Sigmoid colon (tissue), 7 donors: ENCODE measurements at places on chromosomes 5 and 9. TPM values are rescaled to one million over a fixed set of nuclear protein-coding genes. Genes with fewer than 3 reads are reported as not detected.
A peak's percentile ranks its signal among the peaks of the same experiment; 100 is the strongest.

GRCh38 chr9:125745018-125745417 lies 2.2 kb upstream of the PBX3 start:
- no peak for DNase-seq
- no peaks in the 10 kb centered on the region for H3K4me1 ChIP-seq
- H3K27me3 ChIP-seq: no peaks in the 10 kb centered on the region
- no peaks in the 10 kb centered on the region for H3K36me3 ChIP-seq

DNA sequence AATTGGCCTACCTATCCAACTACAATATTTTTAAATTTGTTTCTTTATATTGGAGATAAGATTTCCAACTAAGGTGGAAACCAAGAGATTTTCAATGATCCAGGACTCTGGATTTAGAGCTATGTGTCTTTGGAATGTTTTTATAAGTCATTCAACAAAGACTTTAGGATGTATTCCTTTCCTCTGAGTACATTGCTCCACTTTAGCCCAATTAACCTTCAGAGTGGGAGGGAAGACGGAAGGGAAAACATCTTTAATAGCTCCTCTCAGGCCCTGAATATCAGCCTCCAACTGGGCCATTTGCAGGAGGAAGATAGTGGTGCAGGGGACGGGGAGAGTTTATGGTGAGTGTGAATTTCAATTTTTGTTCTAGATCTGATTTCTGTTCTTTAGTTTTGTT lies 239.2 kb downstream of the PIK3R1 start:
- H3K4me1 ChIP-seq: peaks cover 13% of the 10 kb centered on the region
- no peak for DNase-seq
- no peaks in the 10 kb centered on the region for H3K27me3 ChIP-seq
- no peaks in the 10 kb centered on the region for H3K36me3 ChIP-seq

DNA sequence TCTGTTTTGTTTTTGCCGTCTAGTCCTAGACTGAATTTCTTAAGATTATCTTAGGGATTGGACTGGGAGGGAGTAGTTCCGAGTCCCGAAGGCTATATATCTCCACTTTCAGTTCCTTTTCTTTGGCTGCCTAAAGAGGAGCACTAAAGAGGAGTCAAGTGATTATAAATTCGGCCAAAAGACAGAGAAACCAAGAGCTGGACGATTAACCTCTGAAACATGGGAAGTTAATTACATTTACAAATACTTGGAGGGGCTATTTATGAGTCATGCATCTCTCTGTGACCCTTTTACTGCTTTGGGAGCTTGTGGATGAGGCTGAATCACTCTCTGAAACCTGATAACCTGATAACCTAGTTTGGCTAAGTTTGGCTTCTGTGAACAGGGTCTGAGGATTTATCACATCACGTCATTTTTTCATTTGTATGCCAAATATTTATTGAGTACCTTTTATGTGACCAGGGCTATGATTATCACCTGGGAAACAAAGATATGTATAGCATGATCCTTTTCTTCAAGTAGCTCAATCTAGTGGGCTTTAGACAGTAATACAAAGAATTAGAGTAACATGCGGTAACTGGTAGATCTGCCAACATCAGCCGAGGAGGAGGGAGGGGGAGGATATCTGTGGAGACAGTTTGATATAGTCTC lies 180.9 kb downstream of the CD180 start:
- no peaks in the 10 kb centered on the region for H3K27me3 ChIP-seq
- H3K36me3 ChIP-seq: no peaks in the 10 kb centered on the region
- H3K4me1 ChIP-seq: no peaks in the 10 kb centered on the region
- H3K27ac ChIP-seq: peak overlapping the region; percentile 81
- H3K4me3 ChIP-seq: peak overlapping the region; percentile 39

DNA sequence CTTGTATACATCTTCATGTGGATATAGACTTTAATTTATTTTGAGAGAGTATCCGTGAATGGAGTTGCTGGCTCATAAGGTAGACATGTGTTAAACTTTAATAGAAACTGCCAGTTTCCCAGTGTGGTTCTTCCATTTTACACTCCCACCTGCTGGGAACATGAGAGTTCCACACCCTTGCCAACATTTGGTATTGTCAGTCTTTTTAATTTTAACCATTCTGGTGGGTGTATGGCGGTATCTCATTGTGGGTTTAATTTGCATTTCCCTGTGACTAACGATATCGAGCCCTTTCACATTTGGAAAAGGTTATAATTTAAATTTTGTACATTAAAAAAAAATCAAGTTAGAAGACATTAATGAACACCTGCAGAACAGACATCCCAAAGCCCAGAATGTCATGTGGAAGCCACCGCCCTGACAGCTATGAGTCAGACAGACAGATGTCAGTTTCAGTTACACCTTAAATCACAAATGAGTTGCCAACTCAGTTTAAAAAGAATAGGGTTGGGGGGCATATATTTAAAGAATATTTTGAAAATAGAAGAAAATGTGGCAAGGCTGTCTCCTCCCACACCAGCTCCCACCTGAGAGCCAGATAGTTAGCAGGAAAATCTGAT lies 36.9 kb downstream of the ANKRD33B start:
- no peak for DNase-seq
- H3K27ac ChIP-seq: no peak overlapping the region
- no peaks in the 10 kb centered on the region for H3K36me3 ChIP-seq
- H3K4me3 ChIP-seq: no peak overlapping the region
- peaks cover 14% of the 10 kb centered on the region for H3K4me1 ChIP-seq

- H3K27me3 ChIP-seq: no peaks in the 10 kb centered on the region
- no peaks in the 10 kb centered on the region for H3K36me3 ChIP-seq
- DNase-seq: no peak
- H3K4me1 ChIP-seq: no peaks in the 10 kb centered on the region
- H3K4me3 ChIP-seq: no peak overlapping the region
- H3K27ac ChIP-seq: no peak overlapping the region
These were observed 245.8 kb downstream of the TLE4 start for GRCh38 chr9:79817438-79818004.

DNA sequence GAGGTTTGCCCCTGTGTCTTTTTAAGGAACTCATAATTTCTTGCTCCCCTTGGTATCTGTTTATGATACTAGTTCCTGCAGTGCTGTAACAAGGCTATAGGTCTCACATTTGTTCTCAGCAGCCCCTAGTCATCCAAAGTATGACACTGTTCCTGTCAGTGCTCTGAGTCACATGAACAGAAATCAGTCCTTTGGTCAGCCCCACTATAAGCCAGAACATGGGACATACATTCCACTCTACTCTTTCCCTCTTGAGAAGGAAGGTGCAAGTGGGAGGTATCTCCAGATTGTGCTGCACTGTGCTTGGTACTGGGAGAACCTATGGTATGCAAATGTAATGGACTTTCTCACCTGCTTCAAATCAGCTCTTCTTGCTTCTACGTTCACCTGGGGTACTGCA lies 87.0 kb downstream of the IARS1 start:
- H3K27ac ChIP-seq: no peak overlapping the region
- no peak overlapping the region for H3K4me3 ChIP-seq
- no peaks in the 10 kb centered on the region for H3K4me1 ChIP-seq
- peaks cover 29% of the 10 kb centered on the region for H3K36me3 ChIP-seq
- H3K27me3 ChIP-seq: no peaks in the 10 kb centered on the region

Gene IFNA16
- total RNA-seq: not detected

Gene OTULINL
- 4.6 TPM for total RNA-seq

Gene CCIN
- not detected for total RNA-seq

Gene ANAPC2
- 27.4 TPM for total RNA-seq

Gene TRAF2
- 4.3 TPM for total RNA-seq
